HFFc6 (cell line): ENCODE measurements at places on chromosomes 5 and 9.

DNA sequence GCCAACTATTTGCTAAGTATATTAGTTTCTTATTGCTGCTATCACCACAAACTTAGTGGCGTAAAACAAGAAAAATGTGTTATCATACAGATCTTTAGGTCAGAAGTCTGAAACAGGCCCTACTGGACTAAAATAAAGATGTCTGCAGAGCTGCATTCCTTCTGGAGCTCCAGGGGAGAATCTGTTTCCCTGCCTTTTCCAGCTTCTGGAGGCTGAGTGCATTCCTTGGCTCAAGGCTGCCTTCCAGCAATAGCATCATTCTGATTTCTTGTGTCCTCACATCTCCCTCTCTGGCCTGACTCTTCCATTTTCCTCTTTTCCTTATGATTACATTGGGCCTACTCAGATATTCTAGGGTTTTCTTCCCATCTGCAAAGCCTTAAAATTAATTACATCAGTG is 15.9 kb downstream of the MAN2A1 start:
- H3K4me1 ChIP-seq = peaks cover 39% of the 10 kb centered on the region
- no peak overlapping the region for H3K4me3 ChIP-seq
- H3K27me3 ChIP-seq = no peaks in the 10 kb centered on the region; the same call in 1 of the 2 replicates
- no peaks in the 10 kb centered on the region for H3K36me3 ChIP-seq
- no peak overlapping the region for H3K27ac ChIP-seq

- H3K36me3 ChIP-seq = peaks cover 30% of the 10 kb centered on the region; the same call in 1 of the 2 replicates
- peak overlapping the region; percentile 33; the same call in 1 of the 2 replicates for H3K4me3 ChIP-seq
- no peak for DNase-seq
- H3K27me3 ChIP-seq = peaks cover 4% of the 10 kb centered on the region
Observed at GRCh38 chr5:141479776-141480175, 4.0 kb downstream of the PCDHGC3 start.

DNA sequence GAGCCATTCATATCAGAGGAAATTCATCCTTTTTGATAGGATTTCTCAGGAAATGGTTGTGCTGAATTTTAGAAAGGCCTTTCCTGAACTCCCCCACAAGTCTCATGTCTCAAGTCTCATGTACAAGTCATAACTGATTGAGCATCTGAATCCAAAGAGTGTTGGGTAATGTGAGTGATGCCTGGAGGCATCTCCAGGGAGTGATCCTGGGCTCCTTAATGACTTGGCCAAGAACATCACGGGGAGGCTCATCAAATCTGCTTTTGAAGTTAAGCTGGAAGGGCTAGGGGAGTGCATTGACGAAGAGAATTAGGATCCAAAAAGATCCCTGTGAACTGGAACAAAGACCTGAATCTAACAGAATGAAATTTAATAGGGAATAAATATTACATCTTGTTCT is 79.2 kb downstream of the MAST4 start:
- no peaks in the 10 kb centered on the region for H3K4me1 ChIP-seq
- H3K27ac ChIP-seq = no peak overlapping the region
- no peaks in the 10 kb centered on the region for H3K36me3 ChIP-seq
- no peak overlapping the region for H3K4me3 ChIP-seq
- peaks cover 5% of the 10 kb centered on the region for H3K27me3 ChIP-seq
- DNase-seq = no peak

GRCh38 chr9:124208571-124208970 is 49.2 kb upstream of the NEK6 start:
- H3K4me1 ChIP-seq = peaks cover 29% of the 10 kb centered on the region
- H3K27ac ChIP-seq = no peak overlapping the region
- no peak overlapping the region for H3K4me3 ChIP-seq
- H3K36me3 ChIP-seq = no peaks in the 10 kb centered on the region
- DNase-seq = no peak

DNA sequence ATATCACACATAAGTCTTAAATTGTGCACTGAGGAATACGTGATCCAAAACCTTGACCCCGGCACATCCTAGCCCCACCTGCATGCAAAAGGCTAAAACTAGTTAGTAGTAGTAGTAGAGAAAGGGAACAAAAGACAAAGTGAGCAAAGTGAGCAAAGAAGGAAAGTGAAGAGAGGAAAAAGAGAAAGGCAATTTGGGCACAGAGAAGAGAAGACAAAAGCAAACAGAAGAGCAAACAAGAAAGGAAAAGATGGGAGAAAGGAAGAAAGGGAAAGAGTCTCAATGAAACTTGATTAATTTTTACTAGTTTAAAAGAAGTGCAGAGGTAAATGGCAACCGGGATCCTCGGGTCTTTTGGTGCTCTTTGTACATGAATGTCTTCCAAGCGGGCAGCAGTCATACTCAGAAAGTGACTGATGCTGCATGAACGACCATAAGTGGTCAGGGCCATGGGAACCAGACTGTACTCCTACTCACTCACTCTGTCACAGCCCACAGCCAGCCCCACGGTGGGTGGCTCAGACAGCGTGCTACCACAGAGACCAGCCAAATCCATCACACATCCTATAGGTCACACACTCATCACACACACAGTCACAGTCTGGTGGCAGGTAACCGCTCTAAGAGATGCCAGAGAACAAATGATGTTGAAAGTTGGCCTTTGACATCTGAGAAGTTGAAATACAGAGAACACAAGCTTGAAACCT is 203.9 kb downstream of the FBN2 start:
- no peak for DNase-seq
- peaks cover 3% of the 10 kb centered on the region for H3K27me3 ChIP-seq
- H3K4me3 ChIP-seq = no peak overlapping the region
- H3K4me1 ChIP-seq = no peaks in the 10 kb centered on the region
- peaks cover 52% of the 10 kb centered on the region for H3K36me3 ChIP-seq
- H3K27ac ChIP-seq = no peak overlapping the region

GRCh38 chr5:141807329-141807728 is 70.9 kb downstream of the PCDH1 start:
- no peak overlapping the region for H3K27ac ChIP-seq
- no peaks in the 10 kb centered on the region for H3K36me3 ChIP-seq
- H3K4me1 ChIP-seq = no peaks in the 10 kb centered on the region
- H3K27me3 ChIP-seq = peaks cover 67% of the 10 kb centered on the region

DNA sequence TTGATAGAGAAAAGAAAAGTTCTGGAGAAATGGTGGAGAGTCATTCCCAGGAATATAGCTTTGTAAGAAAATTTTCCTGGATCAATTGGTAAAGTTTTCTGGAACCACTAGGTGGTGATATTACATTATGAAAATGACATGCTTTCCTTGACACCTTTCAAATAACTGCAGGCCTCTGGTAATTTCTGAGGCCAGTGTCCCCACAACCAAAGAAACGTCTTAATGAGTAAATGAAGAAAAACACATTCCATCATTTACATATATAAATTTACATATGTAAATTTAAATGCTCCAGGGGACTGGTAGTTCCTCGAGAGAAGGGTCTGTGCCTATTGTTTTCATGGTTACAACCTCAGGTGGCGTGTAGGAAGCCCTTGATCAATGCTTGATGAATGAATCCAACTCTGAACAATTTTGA is 17.2 kb upstream of the RGS3 start:
- H3K4me1 ChIP-seq = no peaks in the 10 kb centered on the region
- H3K36me3 ChIP-seq = no peaks in the 10 kb centered on the region
- H3K27ac ChIP-seq = no peak overlapping the region
- H3K4me3 ChIP-seq = no peak overlapping the region

GRCh38 chr9:115992834-115993233 is 160.8 kb upstream of the PAPPA start:
- peaks cover 4% of the 10 kb centered on the region; the same call in 1 of the 2 replicates for H3K36me3 ChIP-seq
- H3K27ac ChIP-seq = peak overlapping the region; percentile 58
- H3K4me1 ChIP-seq = peaks cover 89% of the 10 kb centered on the region
- peak; percentile 92 for DNase-seq
- no peak overlapping the region for H3K4me3 ChIP-seq

DNA sequence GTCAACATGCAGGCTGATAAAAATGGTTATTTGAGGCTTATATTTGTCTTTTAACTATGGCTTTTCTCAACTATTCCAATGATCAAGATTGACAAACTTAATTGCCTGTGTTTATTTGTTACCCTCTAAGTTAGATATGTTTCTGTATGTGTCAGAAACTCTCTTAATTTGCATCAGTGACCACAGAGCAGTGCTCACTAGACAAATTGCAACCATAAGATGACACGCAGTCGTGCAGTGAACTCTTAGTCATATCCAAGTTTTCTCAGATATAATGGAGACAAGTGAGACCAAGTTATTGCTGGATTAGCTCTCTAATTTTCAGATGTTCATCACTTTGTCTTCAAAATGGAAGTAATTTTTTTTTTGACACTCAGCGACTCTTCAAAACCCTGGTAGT is 342.2 kb upstream of the RFX3 start:
- no peaks in the 10 kb centered on the region; the same call in 1 of the 2 replicates for H3K27me3 ChIP-seq
- DNase-seq = no peak
- peaks cover 58% of the 10 kb centered on the region for H3K4me1 ChIP-seq
- H3K4me3 ChIP-seq = no peak overlapping the region
